HuH-7.5 (cell line): ENCODE measurements at places on chromosomes 16 and 17.

GRCh38 chr16:24024971-24025370, 189.2 kb downstream of the PRKCB start:
- no peak for DNase-seq

DNA sequence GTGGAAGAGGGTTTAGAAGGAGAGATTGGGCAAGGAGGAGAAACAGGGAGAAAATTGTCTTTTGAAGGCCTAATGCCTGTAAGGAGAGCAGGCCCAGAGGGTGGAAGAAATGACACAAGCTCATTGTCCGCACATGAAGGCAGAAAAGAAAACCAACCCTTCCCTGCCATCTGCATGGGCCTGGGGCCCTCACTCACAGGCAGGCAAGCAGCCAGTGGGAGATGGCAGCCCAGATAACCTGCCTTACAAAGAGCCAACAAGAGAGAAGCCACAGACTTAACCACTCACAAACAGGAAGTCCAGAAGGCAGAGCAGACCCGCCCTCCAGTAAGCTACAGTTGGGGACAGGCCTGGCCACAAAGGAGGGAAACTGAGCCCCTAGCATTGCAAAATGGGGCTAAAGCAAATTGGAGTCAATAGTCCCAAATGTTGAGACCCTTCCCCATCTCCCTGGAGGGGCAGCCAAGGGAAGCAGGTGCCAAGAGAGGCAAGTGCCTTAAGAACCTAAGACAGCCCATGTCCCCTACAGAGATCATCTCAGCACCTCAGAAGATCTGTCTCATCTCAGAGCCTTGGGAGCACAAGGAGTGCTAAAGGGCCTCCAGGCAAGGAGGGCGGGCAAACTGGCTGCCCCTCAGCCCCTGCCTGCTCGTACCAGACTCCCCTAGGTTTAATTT, 7.3 kb upstream of the TSPOAP1 start:
- DNase-seq: no peak

- DNase-seq: no peak
Measured at GRCh38 chr17:32341141-32341856, 674 bp downstream of the C17orf75 start.

- DNase-seq: no peak
Measured at GRCh38 chr17:66822009-66822408, 12.9 kb upstream of the CACNG5 start.

GRCh38 chr17:16975277-16975651, 3.3 kb upstream of the TNFRSF13B start:
- DNase-seq: no peak

DNA sequence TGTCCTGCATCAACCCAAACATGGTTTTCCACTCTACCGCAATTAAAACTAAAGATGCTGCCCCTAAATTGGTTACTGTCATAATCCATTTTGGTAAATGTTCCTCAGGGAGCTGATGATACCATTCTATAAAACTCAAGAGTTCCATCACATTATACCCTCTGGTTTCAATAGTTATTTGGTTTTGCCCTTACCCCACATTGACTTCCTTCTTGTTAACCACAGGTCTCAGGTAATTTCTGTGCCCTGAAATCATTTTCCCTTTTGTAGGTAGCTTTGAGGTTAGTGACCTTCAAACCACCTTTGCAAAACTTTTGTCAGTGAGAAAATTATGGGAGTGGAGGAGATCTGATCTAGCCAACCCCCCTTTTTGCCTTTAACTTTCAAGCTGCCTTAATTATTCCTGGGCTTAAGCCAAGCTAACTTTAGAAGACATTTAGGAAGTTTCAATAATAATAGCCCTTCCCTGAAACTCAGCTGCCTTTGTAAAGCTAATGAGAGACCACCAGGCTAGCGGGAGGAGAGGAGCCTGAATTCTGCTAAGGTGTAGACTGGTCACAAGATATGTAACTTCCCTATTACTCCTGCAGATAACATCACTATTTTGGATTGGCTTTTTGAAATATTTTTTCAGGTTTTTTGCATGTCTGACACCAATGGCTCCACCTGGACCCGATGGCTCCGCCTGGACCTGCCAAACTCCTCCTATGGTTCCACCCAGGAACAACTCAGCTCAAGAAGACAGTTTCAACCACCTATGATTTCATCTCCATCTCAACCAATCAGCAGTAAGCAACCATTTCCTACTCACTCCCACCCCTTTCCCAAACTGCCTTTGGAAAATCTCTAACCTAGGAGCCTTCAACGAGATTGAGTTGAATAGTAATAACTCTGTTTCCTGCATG, 224.9 kb downstream of the HS3ST3B1 start:
- no peak for DNase-seq

DNA sequence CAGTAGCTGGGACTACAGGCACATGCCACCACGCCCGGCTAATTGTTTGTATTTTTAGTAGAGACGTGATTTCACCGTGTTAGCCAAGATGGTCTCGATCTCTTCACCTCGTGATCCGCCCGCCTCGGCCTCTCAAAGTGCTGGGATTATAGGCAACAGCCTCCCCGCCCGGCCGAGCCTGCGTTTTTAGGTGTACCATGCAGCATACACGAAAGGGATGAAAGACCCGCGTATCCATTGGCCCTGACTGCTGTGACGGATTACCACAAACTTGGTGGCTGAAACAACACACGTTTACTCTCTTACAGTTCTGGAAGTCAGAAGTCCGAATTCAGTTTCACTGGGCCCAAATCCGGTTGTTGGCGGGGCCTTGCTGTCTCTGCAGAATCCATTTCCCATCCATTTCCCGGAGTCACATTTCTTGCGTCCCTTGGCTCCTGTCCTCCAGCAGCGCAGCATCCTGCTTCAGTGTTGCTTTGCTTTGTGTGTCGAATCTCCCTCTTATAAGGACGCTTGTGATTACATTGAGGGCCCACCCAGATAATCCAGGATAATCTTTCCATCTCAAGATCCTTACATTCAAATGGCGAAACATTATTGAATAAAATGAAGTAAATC, 8.3 kb upstream of the GUCY2D start:
- DNase-seq: no peak

DNA sequence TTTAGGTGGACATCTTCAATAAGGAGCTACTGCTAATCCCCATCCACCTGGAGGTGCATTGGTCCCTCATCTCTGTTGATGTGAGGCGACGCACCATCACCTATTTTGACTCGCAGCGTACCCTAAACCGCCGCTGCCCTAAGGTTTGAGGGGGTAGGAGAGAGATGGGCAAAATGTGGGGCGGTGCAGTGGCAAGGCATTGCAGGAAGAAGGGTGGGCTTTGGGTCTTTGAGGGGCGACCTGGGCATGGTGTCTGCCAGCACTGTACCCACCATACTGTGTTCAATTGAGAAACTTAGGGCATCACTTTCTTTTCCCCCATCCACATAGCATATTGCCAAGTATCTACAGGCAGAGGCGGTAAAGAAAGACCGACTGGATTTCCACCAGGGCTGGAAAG, 8.6 kb downstream of the SENP3 start:
- no peak for DNase-seq

DNA sequence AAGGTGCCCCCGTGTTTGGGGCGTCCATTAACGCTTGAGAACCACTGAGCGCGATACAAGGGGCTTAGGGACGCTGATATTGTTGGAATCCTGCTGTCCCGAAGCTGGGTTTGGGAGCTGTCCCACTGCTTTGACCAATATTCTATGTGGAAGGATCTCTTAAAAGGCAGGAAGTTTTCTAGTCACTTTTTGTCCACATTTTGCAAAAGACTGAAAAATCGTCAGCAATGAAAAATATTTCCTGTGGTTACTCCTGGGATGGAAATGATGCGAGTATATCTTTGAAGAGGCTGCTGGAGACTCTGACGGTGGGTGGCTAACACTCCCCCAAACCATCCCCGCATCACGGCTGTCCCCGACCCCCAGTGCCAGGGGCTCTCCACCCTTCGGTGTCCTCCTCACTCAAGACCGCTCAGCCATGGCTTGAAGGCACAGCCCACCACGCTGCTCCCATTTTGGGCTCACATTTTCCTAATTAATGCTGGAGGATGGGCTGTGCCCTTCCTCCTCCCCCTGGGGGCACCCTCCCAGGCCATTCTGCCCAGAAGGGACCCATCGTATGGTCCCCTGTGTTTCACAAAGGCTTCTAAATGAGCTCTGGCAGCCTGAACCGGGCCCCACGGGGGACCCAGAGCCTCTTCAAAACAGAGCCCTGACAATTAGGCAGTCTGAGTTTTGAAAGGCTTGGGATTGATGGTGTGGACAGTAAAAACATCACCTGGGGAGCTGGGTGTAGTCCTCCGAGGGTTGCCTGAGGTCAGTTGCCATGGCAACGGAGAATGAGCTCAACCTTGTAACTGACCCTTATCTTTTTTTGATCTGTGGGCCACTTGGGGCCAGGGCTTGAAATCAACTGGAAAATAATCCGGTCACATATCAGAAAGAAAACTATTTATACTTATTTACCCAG, 158.6 kb downstream of the C16orf78 start:
- no peak for DNase-seq

DNA sequence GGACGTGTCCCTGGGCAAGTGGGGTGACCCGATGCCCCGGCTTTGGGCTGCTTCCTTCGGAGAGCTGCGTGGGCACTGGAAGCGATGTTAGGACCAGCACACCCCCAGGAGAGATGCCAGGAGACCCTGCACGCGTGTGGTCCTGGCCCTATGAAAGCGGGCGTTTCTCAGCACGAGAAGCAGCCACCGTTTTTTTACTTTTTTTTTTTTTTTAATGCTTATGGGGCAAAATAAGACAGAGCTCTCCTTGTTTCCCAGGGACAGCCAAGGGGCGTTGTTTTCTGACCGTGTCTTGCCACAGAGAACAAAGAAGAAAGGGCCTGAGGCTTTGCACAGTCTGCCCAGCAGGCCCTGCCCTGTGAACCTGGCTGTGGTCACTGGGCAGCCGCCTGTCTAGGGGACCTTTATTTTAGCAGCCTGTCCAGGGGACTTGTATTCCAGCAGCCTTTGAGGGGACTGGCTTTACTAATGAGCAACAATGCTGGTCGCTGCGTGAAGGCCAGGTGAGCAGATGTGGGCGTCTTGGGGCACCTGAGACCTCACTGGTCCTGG, 996 bp downstream of the SLC25A10 start:
- DNase-seq: no peak

GRCh38 chr16:86249631-86250030, 260.7 kb upstream of the FOXF1 start:
- no peak for DNase-seq

- no peak for DNase-seq
Measured at GRCh38 chr16:68037841-68038597, 14.9 kb downstream of the DUS2 start.

DNA sequence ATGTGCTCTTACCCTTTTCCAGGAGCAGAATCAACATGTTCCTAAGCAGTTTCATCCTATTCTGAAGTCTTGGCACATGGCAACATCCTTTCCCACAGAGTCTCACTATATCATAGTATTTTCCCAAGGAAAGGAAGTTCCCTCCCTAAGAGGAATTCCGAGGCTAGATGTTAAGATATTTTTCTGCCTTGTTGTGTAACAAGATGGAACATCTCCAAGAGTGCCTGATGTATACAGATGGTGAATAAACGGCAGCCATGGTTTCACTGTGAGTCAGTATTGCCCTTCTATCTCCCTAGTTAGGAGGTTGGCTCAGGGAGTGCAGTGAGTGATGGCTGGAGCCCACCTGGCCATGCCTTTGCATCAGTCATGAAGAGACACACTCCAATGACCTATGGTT, 48.2 kb downstream of the SPACA3 start:
- no peak for DNase-seq

DNA sequence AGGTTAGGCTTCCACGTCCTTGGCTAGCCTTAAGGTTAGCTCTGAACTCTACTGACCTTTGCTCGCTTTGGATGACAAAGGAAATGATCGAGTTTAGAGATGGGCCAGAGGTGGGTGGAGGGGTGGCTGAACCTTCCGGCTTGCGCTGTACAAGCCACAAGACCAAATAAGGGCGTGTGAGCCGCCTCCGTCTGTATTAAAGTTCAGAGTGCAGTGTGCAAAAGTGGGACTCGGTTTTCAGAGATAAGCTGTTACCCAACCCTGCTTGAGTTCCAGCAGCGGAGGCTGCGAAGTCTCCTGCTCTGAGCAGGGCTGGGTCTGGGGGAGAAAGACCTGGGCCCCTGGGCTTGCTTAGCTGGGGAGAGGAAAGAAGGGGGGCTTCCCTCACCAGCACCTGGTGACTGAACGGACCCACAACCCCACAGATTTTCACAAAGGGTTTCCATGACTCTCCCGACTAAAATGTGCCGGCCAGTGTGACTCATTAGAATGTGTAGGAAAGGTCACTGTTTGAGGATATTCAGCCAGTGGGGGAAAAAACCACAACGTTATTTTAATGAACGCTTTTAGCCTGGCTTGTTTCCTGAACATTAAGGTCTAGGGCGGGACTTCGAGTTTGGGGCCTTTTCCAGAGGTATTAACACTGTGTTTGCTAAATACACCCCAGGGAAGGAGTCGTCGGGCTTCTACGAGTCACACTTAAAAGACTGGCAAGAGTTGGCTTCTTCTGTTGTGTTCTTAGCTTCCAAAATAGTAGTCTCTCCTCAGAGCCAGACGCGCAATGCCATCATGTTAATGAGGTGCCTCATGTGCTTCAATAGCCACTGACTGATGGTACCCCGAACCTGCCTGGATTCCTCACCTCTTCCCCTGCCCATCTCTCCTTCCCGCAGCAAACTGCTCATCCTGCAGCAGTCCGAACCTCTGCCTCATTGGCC, 67.0 kb downstream of the CENPV start:
- DNase-seq: peak; percentile 66

GRCh38 chr16:82481455-82481854, 145.3 kb upstream of the CDH13 start:
- no peak for DNase-seq

DNA sequence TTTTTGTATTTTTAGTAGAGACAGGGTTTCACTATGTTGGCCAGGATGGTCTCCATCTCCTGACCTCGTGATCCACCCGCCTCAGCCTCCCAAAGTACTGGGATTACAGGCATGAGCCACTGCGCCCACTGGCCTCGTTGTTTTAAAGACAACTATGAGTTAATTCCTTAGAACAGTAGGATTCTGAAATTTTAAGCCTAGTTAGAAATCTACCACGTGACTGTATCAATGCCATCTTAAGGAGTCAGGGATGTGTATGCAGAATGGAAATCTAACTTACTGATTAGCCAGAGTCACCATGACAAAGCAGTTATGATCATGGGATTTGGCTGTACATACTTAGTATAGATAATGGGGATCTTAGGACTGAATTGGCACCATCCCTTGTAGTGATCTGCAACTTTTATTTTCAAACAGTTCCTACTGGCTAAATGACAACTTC, 2.8 kb downstream of the CEP20 start:
- no peak for DNase-seq

DNA sequence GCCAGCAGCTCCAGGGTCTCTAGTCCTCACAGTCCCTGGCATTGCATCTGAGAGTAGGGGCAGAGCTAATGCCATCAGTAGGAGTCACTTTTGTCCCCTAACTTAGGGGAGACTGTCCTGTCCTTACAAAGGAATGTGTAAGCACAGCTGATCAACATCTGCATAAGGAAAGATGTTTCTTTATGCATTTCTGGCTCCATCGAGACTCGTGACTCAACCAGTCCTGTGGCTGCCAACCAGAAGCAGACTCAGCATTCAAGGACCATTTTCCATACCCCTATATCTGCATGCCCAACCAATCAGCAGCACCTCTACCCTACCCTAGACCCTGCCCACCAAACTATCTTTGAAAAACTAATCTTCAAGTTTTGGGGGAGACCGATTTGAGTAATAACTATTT, 8.2 kb upstream of the MPP2 start:
- DNase-seq: no peak
